Stimulated activated CD4-positive, alpha-beta T cell treated with anti-CD3 and anti-CD28 coated beads, Interleukin-4, amount 100 ng/mL, for 4 hours (primary cell): ENCODE measurements at places on chromosomes 1 and 21.
A peak's percentile ranks its signal among the peaks of the same experiment; 100 is the strongest.

DNA sequence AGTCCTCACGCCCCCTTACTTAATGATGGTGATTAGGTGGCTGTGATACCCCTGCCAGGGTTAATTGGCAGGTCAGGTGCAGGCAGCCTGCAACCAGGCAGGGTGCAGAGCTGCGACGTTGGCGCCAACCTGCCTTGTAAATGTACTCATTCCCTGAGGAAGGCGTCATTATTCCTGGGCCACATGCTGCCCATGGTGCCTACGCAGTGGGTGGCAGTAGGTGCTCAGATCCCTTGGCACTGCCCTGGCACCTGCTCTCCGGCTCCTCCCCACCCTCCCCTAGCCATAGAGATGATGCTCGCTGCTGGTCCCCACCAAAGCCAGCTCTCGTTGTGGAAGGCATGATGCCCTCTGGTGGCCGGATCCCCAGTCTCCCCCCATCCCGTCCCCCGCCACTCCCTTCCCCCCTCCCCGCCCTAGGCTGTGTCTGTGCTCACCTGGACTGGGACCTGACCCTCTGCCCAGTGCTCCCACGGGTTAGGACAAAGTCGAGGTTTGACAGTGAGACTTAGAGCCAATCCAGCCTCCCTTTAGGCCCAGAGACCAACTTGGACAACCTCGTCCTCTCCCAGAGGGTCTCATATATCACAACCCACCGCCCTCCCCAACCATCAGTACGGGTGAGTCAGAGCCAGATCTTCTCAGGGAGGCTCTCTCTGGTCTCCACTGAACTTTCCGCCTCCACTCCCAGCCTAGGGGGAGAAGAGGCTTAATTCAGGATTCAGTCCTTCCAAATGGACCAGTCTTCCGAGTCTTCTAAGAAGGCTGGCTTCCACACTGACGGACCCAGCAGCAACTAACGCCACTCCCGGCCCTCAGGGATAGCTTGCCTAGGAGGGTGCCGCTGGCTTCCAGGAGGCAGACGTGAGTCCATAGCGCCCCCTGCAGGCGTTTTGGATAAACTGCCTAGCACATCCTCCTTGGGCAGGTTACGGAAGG, 5.7 kb downstream of the KRTCAP2 start:
- DNase-seq = peak; percentile 75

GRCh38 chr1:109499081-109499480, 5.2 kb downstream of the CYB561D1 start:
- DNase-seq = no peak

GRCh38 chr1:41677620-41678019, 193.1 kb upstream of the EDN2 start:
- DNase-seq = no peak

- no peak for DNase-seq
These were observed 50.2 kb downstream of the MRPS6 start for GRCh38 chr21:34123609-34124008.

- DNase-seq = no peak
These were observed 36.3 kb downstream of the COQ8A start for GRCh38 chr1:226976276-226976977.

DNA sequence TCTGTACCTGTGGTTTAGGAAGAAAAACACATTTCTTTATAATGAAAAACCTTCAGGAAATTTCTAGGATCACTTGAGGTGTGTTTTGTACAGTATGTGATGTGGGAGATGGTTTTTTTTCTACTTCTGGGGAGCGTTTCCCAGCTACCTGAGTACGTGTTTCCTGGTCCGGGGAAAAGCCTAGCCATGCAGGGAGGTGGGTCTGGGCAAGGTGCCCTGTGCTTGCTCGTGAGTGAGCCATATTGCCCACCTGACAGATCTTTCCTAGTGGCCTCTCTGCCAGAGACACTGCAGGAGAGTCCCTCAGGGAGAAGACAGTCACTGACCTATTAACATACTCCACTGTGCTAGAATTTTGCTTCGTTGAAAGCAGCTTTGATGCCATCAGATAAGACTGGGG, 41.3 kb downstream of the TRPM2 start:
- DNase-seq = no peak
